Activated naive CD4-positive, alpha-beta T cell treated with Interleukin-2 at 50 U/mL for 16 hours (primary cell): ENCODE measurements at places on chromosomes 4 and X.

DNA sequence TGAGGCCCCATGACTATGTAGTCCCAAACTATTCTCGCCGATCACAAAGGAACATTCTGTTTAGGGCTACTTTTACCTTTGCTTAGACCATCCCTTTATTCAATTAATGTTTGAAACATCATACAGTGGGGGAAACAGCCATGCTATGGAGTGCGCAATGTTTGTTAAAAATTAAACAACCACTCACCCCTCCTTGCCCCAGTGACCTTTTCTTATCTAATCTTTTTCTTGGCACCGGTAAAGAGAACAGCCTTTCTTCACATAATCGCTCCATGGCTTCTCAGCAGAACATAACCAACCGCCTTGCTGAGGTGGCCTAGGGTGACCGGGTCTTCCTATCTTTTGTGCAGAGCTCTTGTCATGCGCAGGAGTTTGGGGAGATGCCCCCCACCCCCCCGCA is 152.6 kb downstream of the VCX3A start:
- no peak for DNase-seq

DNA sequence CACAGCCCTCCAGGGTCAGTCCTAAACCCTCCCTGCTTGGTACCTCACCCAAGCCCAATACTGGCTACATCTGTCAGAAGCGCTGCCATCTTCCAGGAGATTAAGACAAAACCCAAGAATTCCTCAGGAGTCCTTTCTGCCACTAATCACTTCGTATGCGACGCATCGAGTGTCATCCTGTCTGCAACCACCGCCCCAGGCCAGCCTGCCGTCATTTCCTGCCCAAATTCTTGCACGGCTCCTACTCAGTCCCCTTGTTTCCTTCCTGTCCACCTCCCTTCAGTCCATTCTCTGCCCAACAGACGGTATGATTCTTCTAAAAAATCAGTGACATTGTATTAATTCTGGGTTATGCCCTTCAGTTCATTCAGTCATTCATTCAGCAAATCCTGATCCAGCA is 113.6 kb downstream of the NFKB1 start:
- DNase-seq, result no peak

DNA sequence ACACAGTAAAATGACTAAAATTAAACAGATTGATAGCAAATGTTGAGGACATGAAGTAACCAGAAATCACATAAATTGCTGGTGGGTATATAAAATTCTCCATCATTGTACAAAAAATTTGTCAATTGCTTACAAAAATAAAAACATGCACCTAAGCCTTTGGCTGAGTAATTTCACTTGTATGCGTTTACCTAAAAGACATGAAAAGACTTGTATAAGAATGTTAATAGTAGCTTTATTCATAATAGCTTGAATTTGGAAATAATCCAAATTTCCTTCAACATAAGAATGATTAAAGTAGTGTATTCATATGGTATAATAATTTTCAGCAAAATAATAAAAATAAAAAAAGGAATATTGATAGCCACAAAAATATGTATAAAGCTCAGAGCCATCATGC is 37.7 kb downstream of the PDHA2 start:
- DNase-seq, result no peak

DNA sequence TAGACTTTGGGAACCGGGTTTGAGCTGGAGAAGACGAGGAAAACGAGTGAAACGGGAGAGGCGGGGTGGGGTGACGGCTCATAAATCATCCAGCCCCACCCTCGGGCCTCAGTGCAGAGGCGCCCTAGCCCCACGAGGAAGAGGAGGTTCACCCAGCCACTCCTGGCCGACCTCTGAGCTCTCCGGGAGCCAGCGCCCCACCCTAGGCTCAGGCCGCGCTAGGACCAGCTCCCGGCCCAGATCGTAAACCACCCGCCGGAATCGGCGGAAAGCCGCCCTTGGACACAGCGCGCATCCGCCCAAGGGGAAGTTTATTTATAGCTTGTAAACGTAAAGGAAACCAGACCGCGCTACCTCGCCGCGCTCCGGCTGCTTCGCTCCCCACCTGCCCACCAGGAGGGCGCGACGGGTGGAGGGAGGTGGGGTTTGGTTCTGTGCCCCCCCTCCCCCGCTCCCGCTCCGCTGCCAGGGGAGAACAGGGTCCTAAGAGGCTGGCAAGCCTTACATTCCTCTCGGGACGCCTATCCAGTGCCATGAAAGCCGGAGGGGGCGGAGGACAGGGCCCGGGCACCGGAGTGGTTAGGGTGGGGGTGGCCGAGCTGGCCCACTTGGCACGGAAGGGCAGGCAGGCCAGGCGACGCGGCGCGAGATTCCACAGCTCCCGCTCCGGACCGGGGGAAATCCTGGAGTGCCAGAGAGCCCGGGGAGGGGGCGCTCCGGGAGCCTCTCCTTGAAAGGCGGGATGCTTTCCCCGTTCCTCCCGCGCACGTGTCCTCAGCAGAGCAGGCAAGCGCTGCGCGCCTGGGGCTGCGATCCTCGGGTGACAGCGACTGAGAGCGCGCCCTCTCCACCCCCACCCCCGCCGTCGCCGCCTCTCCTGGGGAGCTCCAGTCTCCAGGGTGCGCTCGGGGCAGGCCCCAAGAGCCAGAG is 84.2 kb downstream of the BCOR start:
- DNase-seq, result peak; percentile 35

DNA sequence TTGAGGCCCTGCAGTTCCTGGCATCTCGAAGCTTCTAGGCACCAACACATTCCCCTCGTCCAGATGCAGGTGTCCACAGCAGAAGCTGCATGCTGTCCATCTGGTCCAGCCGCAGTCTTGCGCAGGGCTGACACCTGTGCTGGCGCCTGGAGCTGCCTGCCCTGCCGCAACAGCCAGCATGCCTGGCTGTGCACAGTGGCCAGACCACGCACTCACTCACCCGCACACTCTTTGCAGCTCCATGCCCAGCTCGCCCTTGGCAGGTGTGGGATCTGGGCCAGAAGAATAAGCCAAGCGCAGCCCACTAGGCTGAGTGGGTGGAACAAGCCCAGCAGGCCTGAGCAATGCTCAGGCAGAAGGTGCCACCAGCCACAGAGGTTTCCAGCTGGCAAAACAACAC is 125.6 kb downstream of the PARM1 start:
- DNase-seq, result no peak

DNA sequence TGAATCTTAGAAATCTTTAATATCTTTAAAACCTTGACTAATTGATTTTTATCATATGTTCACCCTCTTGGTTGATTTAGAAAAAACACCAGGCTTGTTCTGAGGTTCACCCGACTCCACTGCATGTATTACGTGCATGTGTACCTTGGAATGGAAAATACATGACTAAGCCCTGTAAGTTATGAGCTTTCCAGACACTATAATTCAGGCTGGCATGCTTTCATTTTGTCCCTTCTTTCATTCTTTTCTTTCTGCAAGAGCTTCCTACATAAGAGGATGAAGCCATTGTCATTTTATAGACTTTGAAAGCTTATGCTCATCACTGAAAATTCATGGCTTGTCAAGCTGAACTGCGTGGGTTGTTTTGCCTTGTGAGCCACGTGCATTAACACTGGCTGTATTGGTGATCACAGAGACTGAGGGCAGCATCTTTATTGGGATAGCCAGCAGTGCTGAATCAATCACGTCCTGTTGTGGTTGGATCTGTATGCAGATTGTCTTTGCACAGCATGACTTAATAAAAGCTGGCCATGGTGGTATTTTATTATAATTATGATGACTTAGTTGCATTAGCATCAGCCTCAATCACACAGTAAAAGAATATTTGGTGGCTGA is 141.9 kb downstream of the SLIT2 start:
- no peak for DNase-seq

DNA sequence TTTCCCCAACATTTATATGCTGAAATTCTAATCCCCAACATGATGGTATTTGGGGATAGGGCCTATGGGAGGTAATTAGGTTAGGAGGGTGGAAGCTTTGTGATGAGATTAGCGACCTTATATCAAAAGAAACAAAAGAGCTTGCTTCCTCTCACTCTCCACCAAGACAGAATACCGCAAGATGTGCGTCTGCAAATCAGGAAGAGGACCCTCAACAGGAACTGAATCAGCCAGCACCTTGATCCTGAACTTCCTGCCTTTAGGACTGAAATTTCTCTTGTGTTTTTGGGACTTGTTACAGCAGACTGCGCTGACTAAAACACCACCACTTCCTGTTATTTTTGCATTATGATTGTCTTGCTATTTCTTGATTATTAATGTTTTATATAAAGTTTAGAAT is 1889.4 kb downstream of the C4orf33 start:
- DNase-seq, result no peak

DNA sequence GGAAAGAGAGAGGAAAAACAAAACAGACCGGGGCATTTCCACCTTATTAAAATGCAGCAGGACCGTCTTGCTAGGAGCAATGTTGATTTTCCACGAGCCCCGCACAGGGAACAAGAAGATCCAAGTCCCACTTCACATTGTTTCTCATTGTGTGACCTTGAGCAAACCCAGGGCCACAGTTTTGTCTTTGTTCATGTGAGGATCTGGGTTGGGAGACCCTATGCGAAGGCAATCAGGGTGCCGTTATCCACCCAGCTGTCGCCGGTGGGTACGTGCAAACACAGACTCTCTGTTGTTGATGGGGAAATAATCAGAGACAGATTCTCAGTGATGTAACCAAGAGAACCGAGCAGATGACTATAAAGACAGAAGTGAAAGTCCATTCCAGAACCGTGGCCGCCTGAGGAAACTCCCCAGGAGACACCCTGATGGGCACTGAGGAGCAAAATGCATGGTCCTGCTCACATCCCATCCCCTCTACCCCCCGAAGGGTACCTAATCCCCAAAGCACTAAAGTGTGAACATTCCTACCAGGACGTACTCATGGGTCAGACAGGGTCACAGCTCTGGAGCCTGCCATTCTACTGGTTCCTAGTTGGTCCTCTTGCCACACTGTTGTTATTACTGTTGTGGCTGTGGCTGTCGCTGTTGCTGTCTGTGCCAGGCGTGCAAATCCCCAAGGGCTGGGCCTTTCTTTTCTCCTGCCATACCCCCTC is 102.7 kb upstream of the RBPJ start:
- no peak for DNase-seq

DNA sequence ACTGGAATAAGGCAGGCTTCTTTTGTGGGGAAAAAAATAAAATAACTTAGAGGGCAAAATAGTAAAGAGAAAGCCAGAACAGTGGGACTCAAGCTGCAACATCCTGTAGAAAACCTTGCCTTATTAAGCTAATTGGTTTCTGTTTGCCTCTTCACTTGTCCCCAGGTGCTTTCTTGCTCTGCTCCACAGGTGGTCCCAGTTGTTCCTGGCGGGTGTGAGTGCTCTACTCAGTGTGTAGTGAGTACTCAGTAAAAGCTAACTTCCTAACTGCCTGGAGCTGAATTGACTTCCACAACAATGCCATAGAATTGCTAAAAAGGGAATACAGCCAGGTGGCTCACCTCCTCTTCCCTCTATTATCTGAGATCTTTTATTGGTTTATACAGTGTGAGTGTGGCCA is 930.2 kb downstream of the C4orf33 start:
- no peak for DNase-seq

DNA sequence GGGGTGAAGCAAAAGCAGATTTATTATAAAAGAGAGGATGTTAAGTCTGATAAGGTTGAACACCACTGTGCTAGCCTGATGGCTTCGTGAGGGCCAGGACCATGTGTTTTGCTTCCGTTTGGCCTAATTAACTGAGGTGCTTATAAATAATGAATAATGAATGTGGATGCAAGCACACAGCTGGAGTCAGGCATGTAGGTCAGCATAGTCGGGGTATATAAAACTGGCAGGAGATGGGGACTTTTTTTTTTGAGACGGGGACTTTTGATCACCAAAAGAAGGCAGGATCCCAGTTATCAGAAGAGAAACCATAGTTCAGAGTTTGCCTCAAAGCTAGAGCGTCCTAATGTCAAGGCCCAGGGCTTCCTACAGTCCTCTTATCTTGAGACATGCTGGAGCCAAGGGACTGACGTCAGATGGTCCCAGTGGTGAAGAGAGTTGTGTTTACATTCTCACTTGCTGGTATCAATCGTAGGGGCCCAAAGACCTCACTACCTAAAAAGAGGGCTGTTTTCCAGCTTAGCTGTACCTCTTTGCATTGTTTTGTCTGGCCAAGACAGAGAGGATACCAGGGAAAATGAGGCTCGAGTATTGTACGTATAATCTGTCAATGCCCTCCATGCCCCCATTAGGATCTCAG is 50.4 kb downstream of the RTL9 start:
- no peak for DNase-seq

DNA sequence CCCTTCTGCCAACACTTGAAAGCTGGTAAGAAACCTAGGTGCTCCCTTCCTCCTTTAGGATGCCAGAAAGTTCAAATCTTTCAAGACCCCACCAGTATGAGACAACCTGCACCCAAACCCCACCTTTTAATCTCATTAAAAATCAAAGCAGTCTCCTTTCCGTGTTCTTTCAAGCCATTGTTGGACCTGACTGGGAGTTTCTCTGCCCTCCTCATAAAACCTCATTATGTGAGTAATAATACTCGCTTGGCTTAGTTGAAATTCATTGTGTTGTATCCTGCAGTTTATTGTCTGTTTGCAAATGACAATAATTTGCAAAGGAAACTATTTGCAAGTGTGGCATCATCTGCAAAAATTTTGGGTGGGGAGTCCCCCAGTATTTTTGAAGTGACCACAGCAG is 133.2 kb upstream of the VEGFC start:
- DNase-seq, result no peak

- no peak for DNase-seq
These were observed 127.2 kb downstream of the CCSER1 start for GRCh38 chr4:90254357-90254756.

GRCh38 chrX:12580548-12580947 is 210.7 kb upstream of the PRPS2 start:
- no peak for DNase-seq

GRCh38 chr4:175412746-175413145 is 399.3 kb downstream of the GPM6A start:
- DNase-seq, result no peak

GRCh38 chr4:187166886-187167512 is 443.3 kb upstream of the FAT1 start:
- DNase-seq, result no peak

DNA sequence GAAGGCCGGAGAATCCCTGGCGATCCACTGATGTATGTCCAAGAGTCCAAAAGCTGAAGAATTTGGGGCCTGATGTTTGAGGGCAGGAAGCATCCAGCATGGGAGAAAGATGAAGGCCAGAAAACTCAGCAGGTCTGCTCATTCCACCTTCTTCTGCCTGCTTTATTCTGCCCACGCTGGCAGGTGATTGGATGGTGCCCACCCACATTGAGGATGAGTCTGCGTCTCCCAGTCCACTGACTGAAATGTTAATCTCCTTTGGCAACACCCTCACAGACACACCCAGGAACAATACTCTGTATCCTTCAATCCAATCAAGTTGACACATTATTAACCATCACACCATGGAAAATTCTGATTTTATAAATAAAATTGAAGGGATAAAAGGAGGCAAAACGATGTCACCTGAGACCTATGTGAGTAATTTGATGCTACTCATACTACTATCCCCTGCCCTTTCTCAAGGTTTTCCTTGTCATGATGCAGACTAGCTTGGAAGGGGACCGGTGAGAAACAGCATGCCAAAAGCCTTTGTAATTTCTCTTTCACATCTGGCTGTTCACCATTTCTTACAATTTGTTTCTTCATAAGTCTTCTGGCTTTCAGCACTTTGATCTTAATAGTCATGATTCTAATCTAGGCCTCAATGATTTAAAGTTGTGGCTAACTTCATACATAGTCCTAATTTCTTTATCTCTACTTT is 9.7 kb upstream of the PYURF start:
- DNase-seq, result no peak

GRCh38 chr4:77820649-77821561 is 1.7 kb upstream of the CNOT6L start:
- DNase-seq, result no peak
